Nephron progenitor cell (in vitro differentiated cells): ENCODE measurements at places on chromosomes 12 and 14.

DNA sequence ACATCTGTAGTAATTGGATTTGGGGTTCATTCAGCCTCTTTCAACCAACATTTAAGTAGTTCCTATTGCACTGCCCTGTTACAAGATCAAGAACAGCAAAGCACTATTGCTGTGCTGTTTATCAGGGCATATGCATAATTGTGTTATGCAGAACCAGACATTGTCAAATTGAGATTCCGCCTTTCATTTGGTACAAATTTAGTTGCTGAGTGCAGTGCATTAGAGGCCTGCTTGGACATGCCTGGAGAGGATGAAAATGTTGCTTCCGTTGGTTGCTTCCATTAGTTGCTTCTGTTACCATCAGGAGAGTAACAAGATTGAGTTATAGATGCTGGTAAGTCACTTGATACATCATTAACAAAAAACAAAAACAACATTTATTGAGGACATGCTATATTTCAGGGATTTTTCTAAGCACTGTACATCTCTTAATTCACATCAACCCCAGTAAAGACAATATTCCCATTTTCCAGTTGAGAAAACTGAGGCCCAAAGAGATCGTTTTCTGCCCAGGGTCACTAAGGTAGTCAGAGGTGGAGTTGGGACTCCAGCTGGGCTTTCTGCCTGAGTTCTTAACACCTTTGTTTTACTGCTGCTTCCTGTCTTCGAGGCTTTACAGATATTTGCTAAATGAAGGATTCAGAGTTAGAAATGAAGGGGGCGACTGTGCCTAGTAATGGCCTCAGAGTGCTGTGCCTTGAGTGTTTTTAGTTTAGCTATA lies 79.3 kb downstream of the PPP2R5C start:
- no peak for DNase-seq

DNA sequence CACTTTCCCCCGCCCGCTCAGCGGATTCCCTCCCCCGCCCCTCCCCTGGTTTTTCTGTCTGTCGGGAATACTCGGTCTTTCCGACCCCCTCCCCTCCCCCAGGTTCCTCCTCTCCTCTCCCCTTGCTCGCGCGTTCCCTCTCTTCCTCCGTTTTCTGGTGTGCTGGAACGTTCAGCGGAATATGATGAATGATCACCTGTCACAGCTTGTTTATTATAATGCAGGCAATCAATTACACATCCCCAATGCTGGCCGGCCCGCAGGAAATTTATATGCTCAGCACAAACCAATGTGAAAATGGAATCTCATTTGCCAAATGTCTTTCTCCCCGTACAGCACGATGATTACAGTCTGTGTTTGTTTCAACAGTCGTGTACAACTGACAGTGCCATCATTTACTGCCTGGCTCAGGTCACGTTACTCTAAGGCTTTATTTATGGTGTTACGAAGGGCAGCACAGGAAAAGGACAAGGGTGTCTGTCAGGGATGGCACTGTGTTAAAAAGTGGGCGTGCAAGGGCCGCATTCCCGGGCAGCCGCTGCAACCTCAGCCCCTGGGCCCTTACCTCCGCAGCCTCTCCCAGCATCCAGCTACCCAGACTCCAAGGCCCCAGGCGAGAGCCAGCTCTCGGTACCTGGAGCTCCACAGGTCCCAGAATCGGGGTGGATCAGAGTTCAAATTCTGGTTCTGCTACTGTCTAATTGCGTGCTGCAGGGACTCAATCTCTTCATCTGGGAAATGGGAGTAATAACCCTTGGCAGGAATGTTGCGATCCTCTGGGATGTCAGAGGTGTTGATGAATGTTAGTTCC lies 24.7 kb upstream of the MAP1LC3B2 start:
- peak; percentile 40 for DNase-seq

- no peak for DNase-seq
Observed at GRCh38 chr12:11758510-11759493, 109.3 kb downstream of the ETV6 start.

- DNase-seq = no peak
Observed at GRCh38 chr14:23445773-23446172, 10.3 kb upstream of the MYH7 start.

DNA sequence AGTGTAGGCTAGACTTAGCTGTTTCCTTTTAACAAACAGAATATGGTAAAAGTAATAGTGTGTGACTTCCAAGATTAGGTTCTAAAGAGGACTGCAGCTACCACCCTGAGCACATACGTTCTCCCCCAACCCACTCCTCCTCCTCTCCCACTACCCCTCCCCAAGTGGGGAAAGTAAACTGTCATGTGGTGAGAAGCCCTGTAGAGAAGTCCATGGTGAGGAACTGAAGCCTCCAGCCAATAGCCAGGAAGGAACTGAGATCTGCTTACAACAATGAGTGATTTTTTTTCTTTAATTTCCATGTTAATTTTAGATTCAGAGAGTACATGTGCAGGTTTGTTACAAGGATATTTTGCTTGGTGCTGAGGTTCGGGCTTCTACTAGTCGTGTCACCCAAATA lies 57.0 kb upstream of the EGLN3 start:
- DNase-seq = no peak

DNA sequence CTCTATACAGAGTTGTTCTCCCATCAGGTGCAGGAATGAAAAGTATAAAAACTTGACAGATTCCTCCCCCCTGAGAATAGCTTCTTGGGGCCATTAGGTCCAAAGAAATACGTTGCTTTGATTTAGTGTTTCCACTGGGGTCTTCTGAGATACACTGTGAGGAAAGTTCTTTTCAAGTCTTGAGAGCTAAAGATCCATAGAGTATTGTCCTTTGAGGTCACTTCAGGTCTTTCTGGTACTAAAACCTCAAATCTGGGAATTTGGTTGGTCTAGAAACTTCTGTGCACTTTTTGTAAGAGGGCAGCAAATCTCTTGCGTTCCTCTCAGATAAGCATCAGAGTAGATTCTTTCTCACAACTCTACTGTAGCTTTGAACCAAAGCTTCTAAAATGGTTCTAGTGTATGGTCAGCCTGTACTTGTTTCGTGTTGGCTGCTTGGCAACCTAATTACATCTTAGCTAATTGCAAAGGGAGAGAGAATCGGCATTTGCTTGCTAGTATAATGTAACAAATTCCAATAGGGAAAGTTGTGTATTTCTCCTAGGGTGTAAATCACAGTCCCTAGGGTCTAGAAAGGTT lies 10.0 kb downstream of the SRSF5 start:
- no peak for DNase-seq

DNA sequence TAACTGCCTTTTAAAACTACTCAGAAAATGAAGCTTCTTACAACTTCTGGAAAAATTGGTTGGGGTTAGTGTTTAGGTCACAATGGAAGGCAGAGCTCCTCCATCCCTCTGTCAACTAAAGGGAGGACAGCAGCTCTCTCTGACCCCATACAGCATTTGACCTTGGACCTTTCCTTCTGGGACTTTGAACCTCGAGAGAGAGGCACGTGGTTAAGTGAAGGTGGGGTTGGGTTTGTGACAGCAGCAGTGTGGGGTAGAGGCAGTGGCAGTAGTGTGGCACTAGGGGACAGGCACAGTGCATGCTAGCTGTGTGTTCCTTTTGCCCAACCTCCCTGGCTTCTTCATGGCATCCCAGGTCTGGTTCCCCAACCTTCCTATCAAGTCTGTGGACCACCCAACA lies 9.4 kb upstream of the C12orf75 start:
- no peak for DNase-seq

GRCh38 chr12:130192642-130193345 lies 30.5 kb downstream of the FZD10 start:
- no peak for DNase-seq

DNA sequence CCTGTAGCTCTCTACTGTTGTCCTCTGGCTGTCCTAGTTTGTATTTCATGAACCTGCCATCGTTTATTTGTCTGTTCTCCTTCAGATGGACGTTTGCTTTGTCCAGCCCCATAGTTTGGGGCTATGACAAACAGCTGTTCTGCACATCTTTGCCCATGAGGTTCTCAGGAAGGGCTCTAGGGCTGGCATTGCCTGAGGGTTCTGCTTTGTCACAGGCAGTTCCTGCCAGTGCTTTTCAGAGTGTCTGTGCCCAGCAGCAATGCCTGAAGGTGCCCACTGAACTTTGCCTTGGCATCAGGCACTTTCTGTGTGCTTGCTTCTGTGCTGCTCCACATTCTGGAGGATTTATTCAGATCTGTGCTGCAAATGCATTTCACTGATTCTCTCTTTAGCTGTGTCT lies 361.3 kb downstream of the TMEM121 start:
- DNase-seq = no peak

DNA sequence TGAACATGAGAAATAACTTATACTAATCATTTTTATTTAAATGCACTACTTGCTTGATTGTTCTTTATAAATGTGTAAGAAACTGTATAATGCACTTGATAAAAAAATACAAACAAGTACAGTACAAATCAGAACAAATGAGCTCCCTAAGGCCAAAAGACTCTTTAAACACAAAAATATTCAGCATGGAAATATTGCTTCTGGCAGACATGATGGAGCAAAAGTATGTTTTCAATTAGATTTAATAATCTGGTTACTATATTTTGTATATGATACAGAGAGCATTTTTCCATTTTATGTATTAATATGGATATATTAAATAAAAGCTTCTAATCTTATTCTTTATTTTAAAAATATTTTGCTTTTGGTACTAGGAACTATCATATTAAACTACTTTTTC lies 800.2 kb upstream of the LRFN5 start:
- DNase-seq = no peak

DNA sequence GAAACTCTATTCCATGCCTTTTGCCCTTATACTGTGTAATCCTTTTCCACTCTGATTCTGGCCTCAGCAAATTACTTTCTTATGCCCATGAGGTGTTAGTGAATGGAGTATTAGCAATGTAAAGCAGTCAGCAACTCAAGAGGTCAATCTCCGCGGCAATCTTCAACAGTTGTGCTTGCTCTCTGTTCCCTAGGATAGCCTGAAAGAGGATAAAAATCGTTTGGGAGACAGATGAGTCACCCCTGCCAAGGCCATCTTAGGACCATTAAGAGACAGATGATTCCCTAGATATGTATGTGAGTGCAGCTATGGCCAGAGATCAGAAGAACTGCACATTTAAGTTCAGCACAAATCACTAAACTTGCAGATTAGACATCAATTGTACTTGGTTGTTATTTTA lies 1145.8 kb downstream of the GALC start:
- DNase-seq = no peak

- no peak for DNase-seq
Observed at GRCh38 chr12:85755760-85756159, 80.4 kb downstream of the RASSF9 start.

DNA sequence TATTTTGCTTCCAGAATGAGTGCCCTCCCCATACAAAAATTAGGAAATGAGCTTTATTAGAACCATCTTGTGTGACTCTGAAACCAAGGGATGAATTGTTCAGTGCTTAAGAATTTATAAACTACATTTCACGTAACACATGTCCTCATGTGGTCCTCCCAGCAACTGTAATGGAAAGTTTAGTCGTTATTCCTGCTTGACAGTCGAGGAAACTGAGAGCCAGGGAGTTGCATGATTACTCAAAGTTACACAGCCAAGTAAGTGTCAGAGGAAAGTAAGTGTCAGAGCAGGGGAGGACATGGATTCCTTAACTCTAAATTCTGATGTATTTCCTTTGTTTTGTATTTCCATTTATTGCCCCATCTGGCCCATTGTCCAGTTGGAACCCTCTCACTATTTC lies 453.9 kb downstream of the FUT8 start:
- no peak for DNase-seq

GRCh38 chr14:68139431-68140075 lies 320.0 kb downstream of the RAD51B start:
- DNase-seq = no peak

DNA sequence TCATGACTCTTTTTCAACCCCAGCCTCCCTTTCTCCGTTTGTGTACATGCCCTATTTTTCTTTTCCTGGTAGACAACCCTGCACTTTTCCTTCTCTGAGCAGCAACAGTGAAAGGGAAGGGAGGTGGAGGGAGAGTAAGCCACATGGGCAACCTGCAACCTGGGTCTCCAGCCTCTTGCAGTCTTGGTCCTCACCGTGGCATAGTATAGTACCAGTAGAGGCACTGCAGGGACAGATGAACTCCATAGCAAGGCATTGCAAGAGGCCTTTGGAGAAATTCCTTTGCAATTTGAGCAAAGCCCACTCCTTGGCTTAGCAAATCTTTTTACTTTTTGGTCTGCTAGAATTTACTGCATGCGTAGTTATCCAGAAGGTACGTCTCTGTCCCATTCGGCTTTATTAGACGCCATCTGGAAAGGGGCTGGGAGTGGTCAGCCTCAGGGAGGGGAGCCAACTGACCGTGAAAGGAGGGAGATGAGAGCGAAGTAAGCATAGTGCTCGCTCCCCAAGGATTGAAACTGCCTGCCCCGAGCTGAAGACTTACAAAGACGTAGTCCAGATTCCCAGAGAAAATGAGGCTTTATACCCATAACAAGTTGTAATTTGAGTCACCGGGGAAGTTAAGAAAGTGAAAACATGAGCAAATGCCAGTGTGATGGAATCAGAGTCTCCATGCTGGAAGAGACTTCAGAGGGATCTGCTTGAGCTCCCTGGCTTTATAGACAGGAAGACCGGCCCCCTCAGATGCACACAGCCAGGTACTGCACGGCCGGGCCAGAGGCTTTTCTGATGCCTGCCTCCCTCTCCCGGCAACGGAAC lies 332.0 kb downstream of the CACNA1C start:
- DNase-seq = no peak

DNA sequence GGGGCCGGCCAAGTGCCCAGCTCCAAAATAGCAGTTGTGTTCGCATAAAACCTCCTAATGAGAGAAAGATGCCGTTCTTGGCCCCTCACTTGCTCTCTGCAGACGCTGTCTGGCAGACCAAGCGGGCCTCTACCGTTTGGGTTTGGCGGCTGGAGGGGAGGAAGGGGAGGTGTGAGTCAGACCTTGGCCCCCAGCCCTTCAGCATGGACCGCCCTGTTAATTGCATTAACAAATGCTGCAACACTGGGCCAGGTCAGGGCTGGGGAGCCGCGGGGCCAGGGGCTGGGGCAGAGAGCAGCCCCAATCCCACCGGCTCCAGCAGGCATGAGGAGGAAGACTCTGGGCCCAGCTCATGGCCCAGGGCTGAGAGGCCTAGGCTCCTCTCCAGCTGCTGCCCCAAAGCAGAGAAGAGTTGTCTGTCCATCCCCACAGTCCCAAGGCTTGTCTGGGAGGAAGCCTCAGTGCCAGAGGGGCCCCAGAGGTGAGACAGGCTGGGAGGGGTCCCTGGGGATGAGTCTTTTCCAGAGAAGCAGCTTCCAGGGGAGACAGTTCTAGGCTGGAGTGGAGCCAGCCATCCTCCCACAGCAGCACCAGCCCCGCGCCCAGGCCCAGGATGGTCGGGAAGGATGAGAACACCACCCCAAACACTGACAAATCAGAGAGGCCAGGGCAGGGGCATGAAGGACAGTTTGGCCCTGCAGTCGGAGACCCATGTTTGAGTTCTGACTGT lies 16.9 kb downstream of the LTBP2 start:
- no peak for DNase-seq

DNA sequence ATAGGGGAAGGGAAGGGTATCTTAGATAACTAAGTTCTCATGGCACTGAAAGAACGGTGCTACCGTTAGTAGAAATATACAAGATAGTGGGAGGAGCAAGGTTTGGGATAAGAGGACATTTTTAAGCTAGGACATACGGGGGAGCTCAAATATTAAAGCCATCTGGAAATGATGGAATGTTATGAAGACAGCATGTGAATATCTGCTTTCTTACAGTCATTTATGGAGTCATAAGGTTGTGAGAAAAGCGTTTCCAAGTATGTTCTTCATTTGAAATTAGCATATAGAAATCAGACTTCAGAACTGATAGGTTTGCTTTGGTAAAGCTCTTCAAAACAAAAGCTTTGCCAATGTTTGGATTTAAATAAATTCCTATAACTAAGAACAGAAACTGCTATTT lies 62.3 kb downstream of the OTOGL start:
- DNase-seq = no peak

GRCh38 chr12:3087758-3088650 lies 10.8 kb downstream of the TSPAN9 start:
- no peak for DNase-seq
